ENCODE measurements at places on chromosomes 4 and X.

DNA sequence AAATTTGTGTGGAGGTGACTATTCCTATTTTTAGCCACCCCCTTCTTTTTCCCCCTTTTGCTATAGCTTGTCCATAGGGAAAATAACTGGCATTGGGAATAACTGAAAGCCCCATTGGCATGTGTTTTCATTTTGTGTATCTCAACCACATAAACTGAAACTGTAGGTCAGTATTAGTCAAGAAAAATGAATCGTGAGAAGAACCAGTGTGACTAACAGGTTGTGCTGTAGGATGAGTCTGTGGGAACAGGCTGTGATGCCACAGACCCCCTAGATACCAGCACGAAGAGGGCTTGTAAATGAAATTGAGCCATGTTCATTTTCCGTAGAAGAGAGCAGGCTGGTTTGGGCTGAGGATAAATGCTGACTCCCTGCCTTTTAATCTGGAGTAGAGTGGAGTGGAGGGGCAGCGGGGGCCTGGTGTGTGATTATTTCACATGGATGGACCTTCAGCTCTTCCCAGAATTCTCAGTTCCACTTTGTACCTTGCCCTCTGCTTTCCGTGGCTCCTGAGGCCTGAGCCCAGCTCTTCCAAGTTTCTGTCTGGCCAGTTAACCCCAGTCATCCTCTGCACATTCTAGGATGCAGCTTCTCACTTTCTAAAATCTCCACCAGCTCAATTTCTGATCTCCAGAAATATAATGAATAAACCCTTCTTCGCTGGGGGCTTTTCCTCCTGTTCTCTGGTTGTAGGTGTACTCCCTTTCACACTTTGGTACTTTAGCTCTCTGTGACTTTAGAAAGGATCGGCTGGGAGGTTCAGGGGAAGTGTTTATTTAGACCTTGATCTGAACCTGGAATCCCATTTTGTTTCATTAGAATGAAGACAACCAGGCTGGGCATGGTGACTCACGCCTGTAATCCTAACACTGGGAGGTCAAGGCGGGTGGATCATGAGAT is 37.3 kb downstream of the DCUN1D4 start:
- DNase-seq, result no peak

DNA sequence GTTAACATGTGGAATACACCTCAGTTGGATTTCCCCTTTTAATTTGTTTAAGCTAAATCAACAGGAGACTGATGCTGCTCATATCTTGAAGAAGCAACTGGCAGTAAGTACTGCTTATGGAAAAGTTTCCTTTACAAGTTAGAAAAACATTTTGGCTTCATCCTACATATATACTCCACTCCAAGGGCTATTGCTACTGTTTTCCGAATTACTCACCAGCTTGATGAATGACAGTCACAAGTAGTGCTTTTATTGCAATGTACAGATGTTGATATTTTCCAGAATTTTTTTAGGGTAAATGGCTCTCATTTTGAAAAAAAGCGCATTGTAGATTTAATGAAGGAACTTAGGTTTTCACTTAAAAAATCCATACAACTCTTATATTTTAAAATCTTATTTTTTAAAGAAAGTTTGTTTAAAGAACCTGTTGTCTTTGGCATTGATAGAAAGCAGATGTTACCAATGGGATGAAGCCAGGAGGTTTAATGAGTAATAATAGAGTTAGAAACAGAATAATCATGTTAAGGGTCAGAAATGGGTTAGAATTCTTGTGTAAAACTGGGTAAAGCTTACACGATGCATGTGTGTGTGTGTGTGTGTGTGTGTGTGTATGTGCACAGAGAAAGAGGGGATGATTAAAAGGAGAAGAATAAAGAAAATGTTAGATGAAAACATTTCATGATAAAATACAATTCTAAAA is 272.9 kb downstream of the CFAP299 start:
- DNase-seq, result no peak

DNA sequence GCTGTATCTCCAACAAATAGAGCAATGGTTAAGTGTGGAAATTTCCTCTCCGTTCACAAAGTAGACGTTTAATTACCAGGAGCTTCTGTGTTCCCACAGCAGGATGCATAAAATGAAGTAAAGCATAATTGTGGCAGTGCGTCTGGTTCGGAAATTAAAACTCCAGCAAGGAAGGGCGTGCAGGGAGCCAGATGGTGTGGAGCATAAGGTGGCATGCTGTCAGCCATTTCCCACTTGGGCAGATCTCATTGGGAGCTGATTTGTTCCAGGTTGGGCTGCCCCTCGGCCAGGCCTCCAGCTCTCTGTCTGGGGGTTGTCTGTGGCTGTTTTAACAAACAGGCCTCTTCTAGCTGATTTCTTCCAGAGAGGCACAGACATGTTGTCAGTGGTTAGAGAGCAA is 182.1 kb upstream of the CLNK start:
- no peak for DNase-seq

DNA sequence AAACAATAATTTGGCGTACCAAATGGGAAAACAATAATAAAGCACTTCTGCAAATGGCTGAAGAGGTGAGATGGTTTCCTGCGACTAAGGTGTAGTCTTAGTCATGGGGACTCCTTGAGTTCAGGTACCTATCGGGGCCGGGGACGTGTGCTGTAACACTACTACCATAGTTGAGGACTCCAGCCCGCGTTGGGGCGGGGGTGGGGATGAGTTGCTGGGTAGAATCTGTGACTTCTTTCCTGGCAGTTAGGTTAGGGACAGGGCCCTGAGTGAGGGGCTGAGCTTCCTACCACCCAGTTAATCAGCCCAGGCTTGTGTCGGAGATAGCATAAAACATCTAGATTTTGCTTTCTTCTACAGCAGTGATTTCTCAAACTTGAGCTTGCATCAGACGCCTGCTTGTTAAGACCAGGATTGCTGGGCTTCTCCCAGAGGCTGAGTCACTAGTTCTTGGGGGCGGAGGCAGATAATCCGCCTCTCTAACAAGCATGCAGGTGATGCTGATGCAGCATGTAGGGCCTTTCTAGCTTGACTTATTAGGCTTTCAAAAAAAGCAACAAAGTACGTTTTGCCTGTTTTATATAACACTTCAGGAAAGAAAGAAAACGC is 30.2 kb downstream of the RBBP7 start:
- no peak for DNase-seq

DNA sequence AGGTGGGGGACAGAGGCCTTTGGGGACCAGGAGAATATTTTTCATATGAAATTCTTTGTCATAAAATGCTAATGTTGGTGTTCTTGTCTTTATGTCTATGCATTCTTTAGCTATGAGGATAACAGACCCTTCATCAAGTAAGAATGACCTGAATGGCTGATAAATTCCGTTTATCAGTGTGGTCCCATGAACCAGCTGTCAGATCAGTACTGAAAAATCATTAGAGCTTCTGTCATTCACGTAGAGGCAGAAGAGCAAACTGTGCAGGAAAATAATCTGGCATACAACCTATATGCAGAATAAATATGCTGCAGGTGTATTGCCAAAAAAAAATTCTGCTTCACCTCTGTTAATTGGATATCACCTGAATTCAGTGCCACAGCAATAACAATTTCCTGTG is 828.6 kb downstream of the ADGRL3 start:
- DNase-seq, result no peak

GRCh38 chr4:123787512-123788080 is 391.0 kb downstream of the SPRY1 start:
- no peak for DNase-seq

DNA sequence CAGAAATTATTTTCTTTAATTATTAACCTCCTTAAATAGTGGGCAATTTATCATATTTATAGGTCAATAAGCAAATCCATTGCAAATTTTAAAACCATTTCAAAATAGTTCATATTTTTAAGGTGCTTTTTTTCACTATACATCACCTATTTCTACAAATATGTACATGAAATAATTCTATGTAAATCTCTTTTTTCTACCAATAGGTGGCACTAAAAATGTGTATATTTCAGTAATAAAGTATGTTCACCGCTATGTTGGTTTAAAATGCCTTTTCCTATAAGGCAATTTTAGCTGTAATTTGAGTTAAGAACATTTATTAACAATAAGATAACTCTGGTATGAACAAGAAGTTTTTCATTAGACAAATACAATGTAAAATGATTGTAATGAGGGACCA is 672.2 kb downstream of the KCTD8 start:
- no peak for DNase-seq

DNA sequence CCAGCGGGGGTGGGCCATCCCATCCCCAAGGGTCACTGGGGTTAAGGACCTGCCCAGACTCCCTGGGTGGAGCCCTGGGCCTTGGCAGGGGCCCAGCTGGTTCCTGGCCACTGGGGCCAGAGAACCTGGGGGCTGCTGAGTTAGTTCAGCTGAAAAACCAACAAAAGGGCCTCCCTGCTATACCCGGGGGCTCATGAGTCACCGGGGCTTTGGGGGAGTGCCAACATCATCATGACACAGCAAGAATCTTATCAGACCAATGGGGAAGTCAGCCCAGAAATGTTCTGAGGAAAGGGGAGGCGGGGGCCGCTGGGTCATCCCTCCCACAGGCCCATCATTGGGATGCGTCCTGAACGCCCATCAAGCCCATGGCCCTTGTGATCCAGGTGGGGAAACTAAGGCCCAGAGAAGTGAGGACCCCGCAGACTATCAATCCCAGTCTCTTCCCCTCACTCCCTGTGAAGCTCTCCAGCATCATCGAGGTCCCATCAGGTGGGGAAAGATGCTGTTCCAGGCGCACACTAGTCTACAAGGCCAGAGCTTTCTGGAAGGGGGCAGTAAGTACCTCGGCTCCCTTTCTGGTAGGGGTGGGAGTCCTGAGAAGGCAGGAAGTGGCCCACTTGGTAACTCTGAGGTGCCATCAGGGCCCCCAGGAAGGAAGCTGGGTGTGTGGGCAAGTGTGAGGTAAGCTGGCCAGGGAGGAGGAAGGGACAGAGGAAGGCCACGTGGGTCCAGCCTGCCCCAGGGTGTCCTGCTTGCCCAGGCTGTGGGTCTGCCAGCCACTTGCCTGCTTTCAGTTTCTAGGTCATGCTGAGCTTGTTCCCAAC is 4.5 kb downstream of the G6PD start:
- DNase-seq, result peak; percentile 49

DNA sequence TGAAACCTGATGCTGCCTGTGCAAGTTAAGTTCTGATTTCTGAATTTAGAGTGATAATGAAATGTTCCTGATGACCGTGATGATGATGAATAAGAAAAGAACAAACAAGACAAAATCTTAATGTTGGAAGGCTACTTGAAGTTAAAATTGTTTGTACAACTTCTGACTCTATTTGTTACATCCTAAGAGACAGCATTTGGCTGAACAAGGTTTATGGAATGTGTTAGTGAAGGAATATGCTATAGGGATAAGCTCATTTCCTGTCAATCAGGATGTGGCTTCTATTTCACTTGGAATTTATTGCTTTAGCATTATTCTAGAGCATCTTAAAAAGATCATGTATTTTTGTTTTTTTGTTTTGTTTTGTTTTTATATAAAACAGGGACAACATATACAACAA is 267.5 kb downstream of the FAT4 start:
- no peak for DNase-seq

DNA sequence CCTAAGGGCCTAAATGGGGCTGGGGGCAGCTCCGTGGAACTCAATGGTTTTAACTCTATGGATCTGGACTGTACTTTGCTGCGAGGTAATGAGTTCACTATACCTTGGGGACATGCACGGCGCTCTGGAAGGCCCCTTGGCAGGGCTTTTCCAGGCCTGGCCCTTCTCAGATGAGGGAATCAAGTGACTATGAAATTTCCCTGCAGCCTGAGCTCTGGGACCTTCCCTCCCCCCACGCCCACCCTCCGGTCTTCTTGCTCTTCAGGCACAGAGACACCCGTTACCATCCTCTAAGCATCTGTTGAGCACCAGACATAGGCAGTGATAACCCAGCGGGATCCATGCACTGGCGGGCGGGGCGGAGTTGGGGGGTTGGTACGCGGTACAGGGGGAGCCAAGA is 109.2 kb downstream of the PSAPL1 start:
- no peak for DNase-seq

- DNase-seq, result no peak
Observed at GRCh38 chr4:62640296-62640695, 1440.2 kb downstream of the ADGRL3 start.

GRCh38 chr4:185421366-185422124 is 4.2 kb downstream of the UFSP2 start:
- no peak for DNase-seq

DNA sequence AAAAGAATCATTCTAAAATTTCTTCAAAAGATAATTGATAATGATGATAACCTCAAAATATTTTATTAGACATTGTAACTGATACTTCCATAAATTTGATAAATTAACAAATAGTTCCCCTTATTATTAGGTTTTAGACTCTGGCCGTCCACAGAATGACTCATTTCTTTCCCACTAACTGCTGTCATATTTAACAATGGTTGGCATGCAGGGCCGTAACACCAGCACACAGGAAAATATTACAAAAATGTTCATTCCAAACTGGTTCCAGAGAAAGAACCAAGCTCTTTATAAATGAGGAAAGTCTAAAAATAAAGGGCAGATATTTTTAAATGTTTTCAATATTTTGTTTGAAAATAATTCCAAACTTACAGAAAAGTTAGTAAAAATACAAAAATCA is 28.2 kb downstream of the WDFY3 start:
- no peak for DNase-seq

- DNase-seq, result no peak
Observed at GRCh38 chrX:2371026-2371711, 129.6 kb downstream of the DHRSX start.

DNA sequence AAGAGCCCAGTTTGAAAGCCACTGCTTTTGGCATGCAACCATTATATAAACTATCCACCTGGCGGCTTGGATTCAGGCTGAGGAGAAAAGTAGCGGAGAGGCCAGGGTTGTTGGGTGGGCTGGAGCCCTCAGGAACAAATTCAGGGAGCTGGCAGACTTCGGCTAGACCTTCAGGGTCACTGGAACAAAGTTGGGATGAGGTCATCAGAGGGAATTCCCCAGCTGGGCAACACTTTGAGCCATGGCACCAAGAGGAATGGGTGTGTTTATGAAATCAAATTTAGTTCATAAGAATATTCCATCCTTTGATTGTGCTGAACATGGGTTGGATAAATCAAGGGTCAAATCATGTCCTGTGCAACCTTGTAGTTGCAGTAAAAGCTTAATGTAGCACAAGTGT is 22.0 kb downstream of the MTMR1 start:
- DNase-seq, result no peak
